ENCODE measurements at places on chromosomes 4 and X.

DNA sequence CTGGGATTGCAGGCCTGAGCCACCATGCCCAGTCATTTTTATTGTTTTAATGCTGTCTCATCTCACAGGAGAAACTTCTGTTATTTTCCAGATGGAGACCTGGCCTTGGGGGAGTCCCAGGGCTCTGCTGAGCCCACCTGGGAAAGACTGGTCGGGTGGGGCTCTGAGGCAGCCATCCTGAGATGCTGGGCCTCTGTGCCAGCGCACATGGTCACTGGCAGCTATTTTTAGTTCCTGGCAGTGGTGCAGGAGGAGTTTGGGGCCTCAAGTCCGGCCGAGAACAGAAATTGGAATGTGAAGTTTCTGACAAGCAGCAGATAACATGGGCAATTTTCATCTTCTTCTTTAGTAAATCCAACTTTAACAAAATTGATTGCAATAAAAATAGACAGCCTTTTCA lies 44.5 kb downstream of the SORCS2 start:
- DNase-seq = no peak

DNA sequence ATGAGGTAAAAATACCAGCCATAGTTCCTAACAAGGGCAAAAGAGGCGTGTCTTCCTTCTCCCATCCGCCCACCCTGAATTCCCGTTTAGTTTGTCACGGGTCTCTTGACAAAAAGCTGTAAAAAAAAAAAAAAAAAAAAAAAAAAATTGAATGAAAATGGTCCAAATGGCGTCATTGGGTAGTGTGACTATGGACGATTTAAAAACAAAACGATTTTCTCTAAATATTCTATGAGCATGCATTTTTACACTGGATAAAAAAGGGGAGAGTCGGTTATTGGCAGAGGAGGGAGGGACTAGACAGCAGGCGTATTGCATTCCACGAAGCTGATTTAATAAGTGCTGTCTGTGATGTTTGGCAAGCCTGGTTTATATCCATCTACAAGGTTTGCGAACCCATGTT lies at the start of gene FAM133A:
TSS of gene FAM133A (plus strand) at position 338 of the 403 bp plus-strand sequence. CDS start 35,214 bp downstream, outside the sequence.
- DNase-seq = no peak

GRCh38 chrX:101462892-101463291 lies 22.4 kb upstream of the ARMCX4 start:
- no peak for DNase-seq

- DNase-seq = no peak
Observed at GRCh38 chrX:136209016-136209738, 42.0 kb downstream of the MAP7D3 start.

DNA sequence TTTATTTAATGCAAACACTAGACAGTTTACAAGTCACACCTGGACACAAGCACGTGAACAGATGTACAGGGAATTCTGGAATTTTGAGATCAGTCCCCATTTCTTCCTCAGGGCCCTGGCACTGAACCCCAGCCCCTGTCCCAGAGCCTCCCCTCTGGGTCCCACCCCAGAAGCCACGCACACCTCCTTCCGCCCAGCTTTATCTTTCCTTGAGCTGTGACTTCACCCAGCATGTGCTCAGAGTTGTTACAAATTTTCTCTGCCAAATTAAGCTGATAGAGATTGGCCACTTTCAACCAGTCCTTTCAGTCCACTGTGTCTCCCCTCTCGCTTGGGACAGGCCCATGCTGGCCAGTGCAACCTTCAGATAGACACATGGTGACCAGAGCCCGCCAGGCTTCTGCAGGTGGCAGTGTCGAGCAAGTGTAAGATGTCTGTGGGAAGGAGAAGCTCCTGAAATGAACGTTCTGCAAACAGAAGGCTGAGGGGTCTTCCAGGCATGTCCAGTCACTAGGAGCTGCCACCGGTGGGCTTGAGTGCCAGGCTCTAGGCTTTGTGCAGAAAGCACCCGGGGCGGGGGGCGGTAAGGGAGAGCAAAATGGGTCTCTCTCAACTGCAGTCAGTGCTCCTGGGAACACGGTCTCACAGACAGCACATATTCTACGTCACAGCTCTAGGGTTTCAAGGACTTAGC lies 73.3 kb downstream of the MTMR1 start:
- no peak for DNase-seq

- no peak for DNase-seq
Observed at GRCh38 chr4:88090898-88091297, 67.5 kb downstream of the ABCG2 start.

- no peak for DNase-seq
Observed at GRCh38 chr4:70734168-70734954, 12.6 kb downstream of the RUFY3 start.

- DNase-seq = no peak
Observed at GRCh38 chrX:54758114-54759055, 39.7 kb downstream of the ITIH6 start.

DNA sequence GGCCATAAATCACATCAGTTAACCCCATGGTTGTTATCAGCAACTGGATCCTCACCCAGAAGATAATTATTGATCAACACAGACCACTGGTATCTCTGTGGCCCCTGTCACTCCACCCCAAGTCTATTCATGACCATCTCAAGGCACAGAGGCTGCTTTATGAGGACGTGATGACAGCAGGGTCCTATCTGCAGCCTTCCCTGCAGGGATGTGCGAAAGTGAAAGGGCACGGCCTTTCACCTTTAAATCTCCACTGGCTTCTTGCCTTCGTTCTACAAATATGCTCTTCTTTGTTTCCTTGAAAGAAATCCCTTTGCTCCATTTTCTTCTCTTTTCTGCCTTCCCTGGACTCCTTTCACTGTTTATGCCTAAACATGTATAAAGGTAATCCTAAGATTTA lies 170.6 kb upstream of the EDNRA start:
- no peak for DNase-seq

- no peak for DNase-seq
Observed at GRCh38 chrX:2712890-2713840, 22.1 kb downstream of the CD99 start.

DNA sequence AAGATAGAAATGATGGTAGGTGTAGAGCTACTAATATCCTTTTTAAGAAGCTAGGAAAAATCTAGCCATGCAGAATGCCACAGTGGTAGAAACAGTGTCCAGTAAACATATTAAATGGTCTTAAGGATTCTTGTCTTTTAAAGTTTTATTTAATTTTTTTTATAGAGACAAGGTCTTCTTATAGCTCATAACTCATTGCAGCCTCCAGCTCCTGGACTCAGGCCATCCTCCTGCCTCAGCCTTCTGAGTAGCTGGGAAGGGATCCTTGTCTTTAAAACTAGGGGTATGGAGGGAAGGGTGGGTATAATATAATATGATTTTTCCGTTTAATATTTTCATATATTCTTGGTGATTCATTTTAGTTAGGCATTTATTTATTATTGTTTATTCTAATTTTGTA lies 3.8 kb downstream of the TMEM165 start:
- no peak for DNase-seq

DNA sequence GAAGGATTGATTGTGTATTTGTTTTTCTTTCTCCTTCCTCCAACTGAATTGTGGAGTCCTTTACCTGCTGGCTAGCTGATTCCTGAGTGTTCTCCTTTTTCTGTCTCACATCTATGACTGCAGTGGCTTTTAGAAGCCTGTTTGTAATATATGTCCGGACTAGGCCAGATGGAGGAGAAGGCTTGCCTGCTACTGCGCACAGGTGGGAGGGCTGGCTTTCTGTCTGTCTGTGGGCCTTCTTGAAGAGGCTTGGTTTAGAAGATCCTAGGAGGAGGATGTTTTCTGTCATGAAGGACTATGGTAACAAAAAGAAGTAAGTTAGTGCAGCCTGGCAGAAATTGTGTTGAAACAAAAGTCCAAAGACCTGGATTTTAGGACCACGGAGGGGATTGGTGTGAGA lies 8.5 kb downstream of the PPP1R3F start:
- DNase-seq = no peak

GRCh38 chrX:103464072-103464773 lies 55.1 kb downstream of the RAB40A start:
- no peak for DNase-seq

Measured in stimulated activated CD8-positive, alpha-beta memory T cell treated with anti-CD3 and anti-CD28 coated beads, Interleukin-2, amount 100 ng/mL, for 1 hour (primary cell).